Pulmonary artery endothelial cell (primary cell): ENCODE measurements at places on chromosomes 2 and 18.

DNA sequence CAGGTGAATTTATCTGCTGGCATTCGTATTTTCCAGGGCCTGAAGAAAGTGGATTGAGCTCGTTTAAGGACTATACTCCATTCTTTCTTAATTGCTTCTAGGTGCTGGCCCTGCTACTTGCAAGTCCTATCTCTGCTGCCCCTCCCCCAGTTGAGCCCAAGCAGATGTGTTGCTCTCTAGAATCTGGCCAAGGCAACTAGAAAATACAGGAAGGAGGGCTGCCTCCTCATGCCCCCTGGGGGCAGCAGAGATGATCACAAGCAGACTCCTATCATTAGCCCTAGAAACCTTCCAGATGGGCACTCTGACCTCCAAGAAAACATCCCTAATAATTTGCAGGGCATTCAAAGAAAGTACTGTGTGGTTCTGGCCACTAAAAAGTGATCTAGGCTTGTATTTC is 72.5 kb upstream of the CYP26B1 start:
- no peak for DNase-seq

GRCh38 chr2:69917852-69918251 is 2.9 kb downstream of the MXD1 start:
- DNase-seq: peak; percentile 76

- no peak for DNase-seq
Measured at GRCh38 chr18:3528231-3528630, 78.3 kb downstream of the TGIF1 start.

GRCh38 chr2:203583701-203584100 is 48.6 kb upstream of the RAPH1 start:
- DNase-seq: no peak

- no peak for DNase-seq
Measured at GRCh38 chr2:27984153-27984552, 93.6 kb downstream of the BABAM2 start.

DNA sequence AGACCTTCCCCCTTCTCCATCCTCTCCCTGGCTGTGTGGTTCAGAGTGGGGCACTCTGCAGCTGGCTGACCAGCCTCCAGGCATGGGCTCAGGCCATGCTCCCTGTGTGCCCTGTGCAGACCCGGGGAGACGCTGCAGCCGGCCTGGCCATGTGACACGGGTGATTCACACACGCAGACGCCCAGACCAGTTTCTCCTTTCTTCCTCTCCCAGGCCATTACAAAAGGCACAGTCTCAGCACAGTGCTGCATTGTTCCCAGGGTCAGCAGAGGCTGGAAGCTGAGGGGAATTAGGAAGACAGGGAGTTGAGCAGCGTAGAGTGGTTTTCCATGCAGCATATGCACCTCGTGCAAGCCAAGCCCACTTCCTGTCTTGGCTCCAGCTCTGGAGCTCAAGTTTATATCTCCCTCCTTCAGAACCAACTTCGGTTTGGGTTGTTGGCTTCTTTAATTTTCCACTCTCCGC is 288.5 kb downstream of the TNS1 start:
- no peak for DNase-seq

- peak; percentile 96 for DNase-seq
Measured at GRCh38 chr2:170525566-170525900, 189.6 kb upstream of the SP5 start.

GRCh38 chr2:3728104-3729054 is 25.0 kb downstream of the DCDC2C start:
- peak; percentile 11 for DNase-seq

DNA sequence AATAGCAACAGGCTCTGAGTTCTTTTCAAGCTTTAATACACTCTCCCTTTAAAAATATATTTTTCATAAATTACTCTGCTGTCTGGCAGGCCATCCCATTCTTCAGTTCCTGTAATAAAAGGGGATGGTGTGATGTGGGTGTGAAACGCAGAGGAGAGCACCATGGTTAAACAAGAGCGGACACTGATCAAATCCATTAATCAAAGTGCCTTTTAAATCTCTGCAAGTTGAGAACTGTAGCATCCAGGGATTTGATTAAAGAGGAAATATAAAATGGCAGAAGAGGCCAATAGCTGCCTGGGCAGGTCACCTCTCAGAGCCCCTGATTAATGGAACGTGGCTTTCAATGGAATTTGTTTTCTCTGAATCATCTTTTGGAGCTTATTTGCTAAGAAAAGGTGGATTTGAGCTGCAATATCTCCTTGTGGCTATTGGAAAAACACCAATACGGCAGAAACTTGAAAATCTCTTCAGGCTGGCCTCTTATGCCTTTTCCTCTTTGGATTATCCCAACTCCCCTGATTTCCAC is 96.9 kb downstream of the ACTR3 start:
- DNase-seq: no peak
